Thoracic aorta endothelial cell (primary cell): ENCODE measurements at places on chromosomes 3 and 15. TPM values are rescaled to one million over a fixed set of nuclear protein-coding genes. Genes with fewer than 3 reads are reported as not detected.

Gene SCG5
- total RNA-seq, result 0.29 and 0.66 TPM in 2 replicates

Gene ISL2
- 0.13 and 0.14 TPM in 2 replicates for total RNA-seq

Gene HTR3E
- not detected in 2 replicates for total RNA-seq

Gene OR4M2
- total RNA-seq, result not detected in 2 replicates

Gene AP3B2
- total RNA-seq, result not detected in 2 replicates

Gene CYP1A2
- total RNA-seq, result not detected in 2 replicates

Gene NR2E3
- 0.22 and 0.27 TPM in 2 replicates for total RNA-seq

Gene CCNDBP1
- total RNA-seq, result 65.8 and 77.0 TPM in 2 replicates

Gene ACY1
- total RNA-seq, result 8.0 and 11.2 TPM in 2 replicates

Gene LEO1
- total RNA-seq, result 30.7 and 39.0 TPM in 2 replicates

Gene NTRK3
- not detected in 2 replicates for total RNA-seq

Gene GLDN
- not detected in 2 replicates for total RNA-seq

Gene C3orf62
- total RNA-seq, result 1.4 and 2.1 TPM in 2 replicates

Gene HRG
- not detected in 2 replicates for total RNA-seq

Gene PROK2
- total RNA-seq, result not detected in 2 replicates

Gene LSMEM2
- total RNA-seq, result not detected in 2 replicates

Gene STAG1
- 60.3 and 61.7 TPM in 2 replicates for total RNA-seq

Gene CX3CR1
- total RNA-seq, result not detected in 2 replicates

Gene GASK1A
- total RNA-seq, result not detected in 2 replicates

Gene CPN2
- not detected in 2 replicates for total RNA-seq

Gene XCR1
- not detected in 2 replicates for total RNA-seq

Gene GOLGA8O
- total RNA-seq, result 0.13 and 0.29 TPM in 2 replicates

Gene RETNLB
- total RNA-seq, result not detected in 2 replicates

Gene ADAMTSL3
- under 0.01 TPM in 2 replicates for total RNA-seq

Gene NGRN
- total RNA-seq, result 50.1 and 58.4 TPM in 2 replicates

Gene ZNF197
- 10.0 and 10.8 TPM in 2 replicates for total RNA-seq

Gene AP4E1
- total RNA-seq, result 18.1 and 20.1 TPM in 2 replicates

Gene SOX14
- not detected in 2 replicates for total RNA-seq

Gene COLQ
- total RNA-seq, result 0.13 and 1.1 TPM in 2 replicates

Gene LIPH
- total RNA-seq, result 0.07 and 0.40 TPM in 2 replicates

Gene ST8SIA2
- total RNA-seq, result not detected in 2 replicates

Gene FAM174B
- 0.22 and 0.66 TPM in 2 replicates for total RNA-seq

Gene TRIP4
- 16.6 and 19.3 TPM in 2 replicates for total RNA-seq

Gene CHST2
- 7.8 and 9.5 TPM in 2 replicates for total RNA-seq

Gene SH3BP5
- total RNA-seq, result 88.2 and 112 TPM in 2 replicates

Gene IL17RE
- total RNA-seq, result 0.13 and 0.29 TPM in 2 replicates

Gene TRMT10C
- total RNA-seq, result 48.5 and 50.9 TPM in 2 replicates

Gene TEX55
- total RNA-seq, result not detected in 2 replicates

Gene PIGZ
- 3.4 and 3.7 TPM in 2 replicates for total RNA-seq

Gene ZNF662
- 1.1 and 2.4 TPM in 2 replicates for total RNA-seq

Gene UMPS
- 44.9 and 45.3 TPM in 2 replicates for total RNA-seq

Gene VGLL3
- total RNA-seq, result 2.1 and 3.7 TPM in 2 replicates

Gene CYFIP1
- total RNA-seq, result 111 and 125 TPM in 2 replicates

Gene ZFYVE19
- 18.5 and 27.3 TPM in 2 replicates for total RNA-seq

Gene GOLGA8N
- total RNA-seq, result 1.9 and 3.0 TPM in 2 replicates

Gene PROS1
- 14.6 and 15.6 TPM in 2 replicates for total RNA-seq

Gene SAMMSON
- not detected in 2 replicates for total RNA-seq

Gene GPR176
- 46.4 and 71.3 TPM in 2 replicates for total RNA-seq

Gene CHRNA7
- total RNA-seq, result 1.0 and 4.1 TPM in 2 replicates

Gene SNX22
- 0.65 and 1.5 TPM in 2 replicates for total RNA-seq

Gene TTLL13
- not detected in 2 replicates for total RNA-seq

Gene AMT
- total RNA-seq, result 0.65 and 0.66 TPM in 2 replicates

Gene INSYN1
- 0.13 and 0.14 TPM in 2 replicates for total RNA-seq

Gene CEMIP
- 0.50 and 1.1 TPM in 2 replicates for total RNA-seq
